ENCODE measurements at places on chromosomes 3 and 15.
A peak's percentile ranks its signal among the peaks of the same experiment; 100 is the strongest.

GRCh38 chr3:72375237-72376076 is 472.8 kb downstream of the SHQ1 start:
- DNase-seq: no peak

GRCh38 chr3:182259579-182259978 is 533.7 kb upstream of the ATP11B start:
- DNase-seq: no peak

DNA sequence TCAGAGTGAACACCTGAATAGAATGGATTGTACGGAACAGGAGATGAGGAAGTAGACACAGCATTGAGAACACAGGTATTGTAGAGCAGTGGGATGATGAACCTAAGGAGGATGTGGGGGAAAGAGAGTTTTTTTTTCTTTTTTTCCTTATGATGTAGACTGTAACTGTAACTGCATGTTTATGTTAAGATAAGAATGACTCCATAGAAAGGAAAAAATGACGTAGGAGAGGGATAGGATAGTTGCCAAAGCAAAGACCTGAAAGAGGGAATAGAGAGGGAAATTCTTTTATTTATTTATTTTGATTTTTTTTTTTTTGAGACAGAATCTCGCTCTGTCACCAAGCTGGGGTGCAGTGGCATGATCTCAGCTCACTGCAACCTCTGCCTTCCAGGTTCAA is 33.2 kb downstream of the APH1B start:
- no peak for DNase-seq

- peak; percentile 15 for DNase-seq
Observed at GRCh38 chr3:181017690-181018089, 28.2 kb upstream of the DNAJC19 start.

- DNase-seq: no peak
Observed at GRCh38 chr3:160707187-160707794, 30.3 kb downstream of the ARL14 start.

DNA sequence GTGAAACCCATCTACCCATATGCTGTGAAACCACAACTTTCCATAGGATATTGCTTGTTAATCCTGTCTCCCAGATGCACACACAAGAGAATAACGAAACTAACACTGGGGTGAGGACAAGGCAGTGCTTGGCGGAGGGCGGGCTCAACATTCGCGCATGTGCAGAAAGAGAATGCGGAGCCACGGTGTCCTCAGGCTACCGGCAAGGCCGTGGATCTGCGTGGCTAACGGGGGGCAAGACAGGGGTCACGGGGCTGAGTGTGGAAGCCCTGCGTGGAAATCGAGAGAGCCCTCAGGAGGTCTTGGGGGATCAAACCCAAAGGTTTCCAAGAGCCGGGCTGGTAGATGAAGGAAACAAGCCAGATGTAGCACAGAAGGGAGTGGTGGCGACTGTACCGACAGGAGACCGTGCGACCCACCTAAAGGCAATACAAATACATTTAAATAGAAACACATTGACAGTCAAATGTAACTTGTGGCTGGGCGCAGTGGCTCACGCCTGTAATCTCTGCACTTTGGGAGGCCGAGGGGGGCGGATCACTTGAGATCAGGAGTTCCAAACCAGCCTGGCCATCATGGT is 48.5 kb upstream of the TRA2B start:
- no peak for DNase-seq

DNA sequence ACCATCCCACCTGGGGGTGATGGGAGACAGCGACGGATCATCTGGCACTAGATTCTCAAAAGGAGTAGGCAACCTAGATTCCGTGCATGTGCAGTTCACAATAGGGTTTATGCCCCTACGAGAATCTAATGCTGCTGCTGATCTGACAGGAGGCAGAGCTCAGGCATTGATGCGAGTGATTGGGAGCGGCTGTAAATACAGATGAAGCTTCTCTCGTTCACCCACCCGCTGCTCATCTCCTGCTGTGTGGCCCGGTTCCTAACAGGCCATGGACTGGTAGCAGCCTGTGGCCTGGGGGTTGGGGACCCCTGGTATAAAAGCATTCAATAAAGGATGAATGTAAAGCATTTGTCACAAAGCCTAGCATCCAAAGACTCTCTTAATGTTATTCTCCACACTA is 126.8 kb downstream of the FRMD4B start:
- DNase-seq: no peak

GRCh38 chr3:172694573-172695246 is 16.2 kb downstream of the NCEH1 start:
- DNase-seq: no peak

- DNase-seq: peak; percentile 90
Observed at GRCh38 chr3:130963878-130964277, 62.7 kb downstream of the ASTE1 start.

DNA sequence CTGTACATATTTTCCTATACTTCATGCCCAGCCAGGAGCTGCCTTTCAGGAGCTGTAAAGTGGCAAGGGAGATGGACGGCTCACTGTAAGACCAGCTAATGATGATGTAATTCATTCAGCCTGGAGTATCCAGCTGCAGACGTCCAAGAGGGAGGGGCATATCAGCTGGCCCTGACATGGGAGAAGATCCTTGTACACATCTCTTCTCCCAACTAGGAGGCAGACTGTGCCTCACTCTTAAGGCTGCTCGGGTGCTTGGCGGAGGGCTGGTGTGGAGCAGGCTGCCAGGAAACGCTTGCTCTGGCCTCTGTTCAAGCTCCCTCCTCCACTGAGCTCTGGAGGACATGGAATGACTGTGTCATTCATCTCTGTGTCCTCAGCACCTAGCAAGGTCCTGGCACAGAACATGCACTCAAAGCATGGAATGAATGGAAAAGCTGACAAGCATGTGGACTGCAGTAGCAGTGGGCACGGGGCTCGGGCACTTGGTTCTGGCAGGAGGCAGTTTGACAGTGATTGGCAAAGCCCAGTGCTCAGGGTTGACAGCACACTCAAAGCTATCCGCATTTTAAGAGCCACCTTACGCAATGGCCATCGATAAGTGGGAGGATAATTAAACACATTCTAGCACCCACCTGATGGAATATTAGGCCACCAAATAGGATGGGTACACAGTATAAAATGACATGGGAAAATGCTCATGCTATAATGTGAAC is 72.4 kb downstream of the TBC1D2B start:
- no peak for DNase-seq

DNA sequence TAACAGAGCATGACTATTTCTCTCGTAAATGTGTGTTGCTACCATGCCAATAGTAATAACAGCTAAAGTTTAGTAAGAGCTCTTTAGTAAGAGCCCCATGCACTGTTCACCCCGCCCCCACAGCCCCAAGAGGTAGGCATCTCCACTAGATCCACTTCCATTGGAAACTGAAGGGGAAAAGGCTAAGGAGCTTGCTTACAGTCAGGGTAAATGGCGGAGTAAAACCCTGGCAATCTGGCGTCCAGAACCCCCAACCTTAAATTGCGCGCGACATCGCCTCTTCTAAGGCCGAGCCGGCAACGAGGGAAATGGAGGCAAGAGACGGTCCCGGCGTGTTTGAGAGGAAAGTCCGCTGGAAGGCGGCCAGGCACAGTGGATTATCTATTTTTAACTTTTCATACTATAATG is 654 bp upstream of the C3orf38 start:
- DNase-seq: peak; percentile 31

GRCh38 chr15:51111061-51111460 is 16.4 kb upstream of the TNFAIP8L3 start:
- no peak for DNase-seq

- DNase-seq: peak; percentile 19
Observed at GRCh38 chr3:104676241-104676640, 690.5 kb upstream of the ALCAM start.

DNA sequence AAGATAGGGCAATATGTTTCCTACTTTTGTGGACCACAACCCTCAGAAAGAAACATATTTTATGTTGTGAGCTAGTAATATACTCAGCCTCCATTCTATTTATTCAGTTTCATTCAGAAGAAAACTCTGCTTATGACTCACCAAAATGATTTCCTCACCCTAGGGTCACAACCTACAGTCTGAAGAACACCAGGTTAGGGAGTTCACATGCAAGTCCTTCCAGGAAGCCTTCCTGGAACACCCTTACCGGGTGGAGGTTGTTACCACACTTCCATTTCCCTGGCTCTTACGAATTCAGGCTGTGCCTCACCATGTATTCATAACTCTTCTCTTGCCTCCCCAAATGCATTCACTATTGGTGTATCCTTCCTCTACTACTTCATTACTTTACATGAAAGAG is 228.0 kb upstream of the ADAMTS9 start:
- peak; percentile 18 for DNase-seq

GRCh38 chr3:128319107-128319506 is 147.6 kb downstream of the DNAJB8 start:
- DNase-seq: no peak

DNA sequence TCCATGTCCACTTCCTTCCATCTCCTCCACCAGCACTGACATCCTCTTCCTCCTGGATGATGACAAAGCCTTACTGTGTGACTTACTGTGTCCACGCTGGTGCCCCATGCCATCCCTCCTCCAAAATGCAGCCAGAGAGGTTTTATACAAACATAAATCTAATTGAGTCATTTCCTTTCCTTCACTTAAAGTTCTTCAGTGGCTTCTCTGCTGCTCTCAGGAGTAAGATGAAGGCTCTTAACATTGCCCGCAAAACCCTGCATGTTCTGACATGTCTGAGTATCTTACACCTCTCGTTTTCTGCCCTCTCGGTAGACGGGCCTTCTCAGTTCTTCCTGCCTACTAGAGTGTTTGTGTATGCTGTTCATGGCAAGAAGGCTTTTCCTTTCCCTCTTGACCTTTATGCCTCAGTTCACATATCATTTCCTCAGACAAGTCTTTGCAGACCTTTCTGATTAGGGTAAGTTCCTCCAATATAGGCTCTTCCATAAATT is 175.5 kb downstream of the CFAP20DC start:
- DNase-seq: no peak

GRCh38 chr15:81052046-81052445 is 51.3 kb downstream of the TLNRD1 start:
- DNase-seq: no peak

DNA sequence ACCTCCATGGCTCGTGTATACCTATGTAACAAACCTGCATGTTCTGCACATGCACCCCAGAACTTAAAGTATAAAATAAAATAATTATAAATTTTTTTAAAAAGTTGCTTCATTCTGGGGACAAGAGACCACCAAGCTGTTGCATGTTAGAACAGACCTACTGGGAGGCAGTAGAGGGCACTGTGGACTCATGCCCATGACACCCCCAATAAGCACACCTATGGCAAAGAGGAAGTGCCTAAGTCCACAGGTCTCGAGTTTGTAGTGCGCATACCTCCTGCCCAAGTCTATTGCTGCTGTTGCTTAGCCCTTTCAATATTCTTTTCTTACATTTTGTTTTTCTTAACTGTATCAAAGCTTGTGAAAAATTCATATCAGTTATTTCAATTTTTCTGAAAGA is 267.9 kb upstream of the THBS1 start:
- DNase-seq: no peak

DNA sequence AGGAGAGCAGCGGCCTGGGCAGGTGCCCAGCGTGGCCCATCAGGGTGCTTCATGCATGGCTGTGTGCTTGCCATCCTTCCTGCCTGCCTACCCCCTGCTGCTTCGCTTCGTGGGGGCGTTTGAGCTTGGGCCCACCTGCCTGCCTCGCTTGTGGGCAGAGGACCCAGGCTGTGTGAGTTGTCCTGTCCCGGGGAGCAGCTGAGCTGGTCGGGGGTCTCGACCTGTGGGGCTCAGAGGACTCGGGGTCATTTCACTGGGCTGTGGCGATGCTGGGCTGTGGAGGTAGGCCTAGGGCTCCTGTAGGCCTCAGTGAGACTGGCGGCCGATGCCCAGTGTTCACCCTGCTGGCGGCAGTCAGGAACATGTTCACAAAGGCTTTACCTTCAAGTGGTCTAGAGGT is 12.1 kb upstream of the STAB1 start:
- DNase-seq: no peak

- DNase-seq: peak; percentile 52
Observed at GRCh38 chr15:41557673-41558399, 1.2 kb upstream of the TYRO3 start.

- DNase-seq: no peak
Observed at GRCh38 chr3:113070072-113070640, 79.4 kb downstream of the GTPBP8 start.

DNA sequence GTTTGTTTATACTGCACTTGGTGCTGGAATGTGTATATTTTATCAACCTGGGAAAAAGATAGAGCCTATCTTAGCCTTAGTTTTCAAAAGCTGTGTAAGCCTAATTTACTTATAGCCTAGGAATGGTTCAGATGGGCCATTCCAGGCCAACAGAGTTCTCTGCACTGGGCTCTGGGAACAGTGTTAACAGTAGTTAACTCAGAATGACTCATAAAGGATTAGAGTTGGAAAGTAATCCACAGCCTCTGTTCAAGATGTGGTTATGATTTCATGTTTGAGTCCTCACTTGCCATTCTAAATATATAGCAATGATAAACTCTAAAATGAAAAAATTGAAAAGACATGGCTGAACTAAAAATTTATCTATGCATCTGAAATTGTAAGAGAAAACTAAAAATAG is 22.6 kb upstream of the PEX5L start:
- no peak for DNase-seq

- DNase-seq: no peak
Observed at GRCh38 chr15:60733196-60733595, 254.3 kb upstream of the ICE2 start.

DNA sequence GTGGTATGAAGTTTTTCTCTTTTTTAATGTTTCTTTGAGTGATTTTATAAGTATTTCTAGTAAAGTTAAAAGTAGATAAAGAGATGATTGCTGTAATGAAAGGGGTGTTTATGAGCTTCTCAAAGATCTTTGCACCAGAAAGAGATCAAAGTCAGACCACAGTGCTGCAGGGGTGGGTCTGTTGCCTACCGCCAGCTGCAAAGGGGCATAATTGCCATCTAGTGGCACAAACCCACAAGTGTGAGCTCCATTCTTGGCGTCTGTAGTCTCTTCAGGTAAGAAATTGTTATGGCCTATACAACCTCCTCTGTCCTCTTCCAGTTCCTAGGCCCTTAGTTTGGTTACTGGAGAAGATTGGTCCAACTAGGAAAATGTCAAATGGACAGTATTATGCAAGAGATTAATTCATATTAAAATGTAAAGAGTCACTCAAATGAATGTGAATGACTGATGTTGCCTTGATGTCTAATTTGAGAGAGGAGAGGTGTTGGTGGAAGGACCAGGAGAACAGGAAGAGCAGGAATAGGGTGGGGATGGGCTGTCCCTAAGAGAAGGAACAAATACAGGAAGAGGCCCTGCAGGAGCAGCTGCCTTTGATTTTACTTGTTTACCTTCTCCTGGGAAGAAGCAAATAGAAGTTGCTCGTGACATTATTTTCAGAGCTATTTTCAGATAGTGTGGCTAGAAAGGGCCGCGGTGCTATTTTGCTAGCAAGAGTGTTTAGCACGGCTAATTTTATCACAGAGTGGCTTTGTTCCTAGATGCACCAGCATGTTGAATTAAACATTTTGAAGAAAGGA is 53.0 kb upstream of the GSK3B start:
- no peak for DNase-seq

Measured in HS-5 (cell line).